ENCODE measurements at places on chromosomes 7 and 10.
A peak's percentile ranks its signal among the peaks of the same experiment; 100 is the strongest.

DNA sequence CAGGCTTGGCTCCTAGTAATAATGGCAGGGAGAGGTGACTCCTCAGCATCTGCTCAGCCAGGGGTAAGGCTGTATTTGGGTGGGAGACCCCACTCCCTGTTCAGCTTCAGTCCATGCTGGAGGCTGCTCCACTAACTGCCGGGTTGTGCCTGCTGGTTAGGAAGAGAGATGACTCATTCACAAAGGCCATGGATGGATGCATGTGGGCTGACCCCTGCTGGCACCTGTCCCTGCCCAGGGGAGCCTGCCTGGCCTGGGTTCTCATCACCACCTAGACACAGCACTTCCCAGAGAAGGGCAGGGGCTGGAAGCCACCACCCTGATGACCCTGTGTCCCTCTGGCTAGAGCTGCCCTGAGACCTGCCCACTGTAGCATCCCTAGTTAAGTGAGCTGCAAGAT, 59.0 kb downstream of the VSTM4 start:
- DNase-seq = no peak

- DNase-seq = peak; percentile 59
These were observed 4.7 kb upstream of the IGF2BP3 start for GRCh38 chr7:23474829-23475575.

DNA sequence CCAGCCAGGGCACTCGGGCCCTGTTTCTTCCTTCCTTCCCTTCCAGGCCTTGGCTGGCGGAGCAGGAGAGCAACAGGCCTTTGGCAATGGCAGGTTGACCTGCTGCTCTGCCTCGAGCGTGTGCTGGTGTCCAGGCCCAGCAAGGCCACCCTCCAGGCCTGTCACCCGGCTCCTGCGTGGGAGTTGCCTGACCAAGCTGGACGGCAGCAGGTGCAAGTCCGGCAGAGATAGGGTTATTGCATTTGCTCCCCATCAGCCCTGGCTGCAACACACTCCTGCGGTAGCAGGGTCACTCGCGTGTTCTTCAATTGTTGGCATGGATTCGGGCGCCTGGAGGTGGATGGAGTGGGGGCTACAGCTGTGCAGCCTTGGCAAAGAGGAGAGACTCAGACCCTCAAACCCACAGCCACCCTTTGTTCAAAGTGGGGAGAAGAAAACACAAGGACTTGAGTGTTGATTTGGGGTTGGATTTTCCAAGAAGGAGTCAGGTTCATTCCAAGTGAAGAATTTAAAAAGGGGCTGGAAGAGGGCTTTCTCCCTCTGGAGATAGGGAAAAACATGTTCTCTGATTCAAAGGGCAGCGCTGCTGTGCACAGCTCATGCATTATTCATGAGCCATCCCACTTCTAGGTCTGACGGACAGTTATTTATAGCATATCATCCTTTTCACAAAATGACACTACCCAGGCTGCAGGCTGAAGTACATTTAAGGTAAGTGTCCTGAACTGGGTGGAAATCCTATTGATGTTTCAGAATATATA, 64.2 kb upstream of the PITRM1 start:
- no peak for DNase-seq

- DNase-seq = no peak
These were observed 809.5 kb upstream of the CELF2 start for GRCh38 chr10:10208196-10208595.

GRCh38 chr7:39587393-39587792, 21.2 kb downstream of the YAE1 start:
- DNase-seq = no peak

DNA sequence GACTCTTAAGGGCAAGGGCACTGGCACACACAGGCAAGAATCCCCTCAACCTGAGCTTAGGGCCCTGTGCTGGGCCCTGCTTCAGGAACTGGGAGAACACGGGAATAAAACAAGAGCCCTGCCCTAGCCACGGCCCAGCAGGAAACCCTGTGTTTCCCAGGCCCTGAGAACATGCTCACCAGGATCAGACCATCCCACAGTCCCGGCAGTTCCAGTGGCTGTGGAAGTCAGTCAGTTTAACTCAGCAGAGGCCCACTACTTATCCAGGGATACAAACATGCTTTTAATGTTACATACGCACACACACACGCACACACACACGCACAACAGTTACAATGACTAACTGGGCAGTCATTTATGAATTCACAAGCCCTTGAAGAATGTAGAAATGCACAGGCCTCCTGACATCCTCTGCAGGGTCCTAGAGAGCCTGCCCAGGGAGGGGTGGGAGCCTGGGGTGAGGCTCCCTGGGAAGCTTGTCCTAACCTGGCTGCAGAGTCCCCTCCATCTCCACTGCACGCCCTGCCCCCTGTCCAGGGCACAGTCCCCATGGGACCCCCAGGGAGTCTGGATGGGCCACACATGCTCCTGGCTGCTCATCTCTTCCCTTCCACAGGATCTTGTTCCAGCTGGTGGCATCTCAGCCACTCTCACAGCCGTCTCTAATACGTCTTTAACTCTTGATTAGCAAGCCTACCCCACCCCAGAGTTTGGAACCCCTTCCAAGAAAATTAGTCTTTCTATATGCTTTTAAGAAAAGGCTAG, 97.6 kb downstream of the TCERG1L start:
- no peak for DNase-seq

- no peak for DNase-seq
These were observed 32.5 kb upstream of the SEPTIN7 start for GRCh38 chr7:35768346-35768745.

DNA sequence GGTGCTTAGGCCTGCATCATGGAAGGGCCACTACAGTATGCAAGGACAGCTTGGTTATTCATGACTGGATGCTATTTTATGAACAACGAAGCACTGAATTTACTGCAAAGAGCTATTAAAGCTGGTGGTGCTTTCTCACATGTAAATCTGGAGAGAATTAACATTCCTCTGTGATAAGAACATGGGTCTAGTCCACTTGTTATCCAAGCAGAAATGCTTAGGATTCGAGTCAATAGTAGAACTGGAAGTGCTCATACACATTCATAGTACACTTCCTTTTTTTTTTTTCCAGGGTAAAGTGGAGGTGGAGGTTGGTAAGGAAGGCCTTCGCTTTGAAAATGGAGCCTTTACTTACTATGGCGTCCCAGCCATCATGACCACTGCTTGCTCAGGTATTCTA, 35.0 kb downstream of the CNNM1 start:
- peak; percentile 13 for DNase-seq

DNA sequence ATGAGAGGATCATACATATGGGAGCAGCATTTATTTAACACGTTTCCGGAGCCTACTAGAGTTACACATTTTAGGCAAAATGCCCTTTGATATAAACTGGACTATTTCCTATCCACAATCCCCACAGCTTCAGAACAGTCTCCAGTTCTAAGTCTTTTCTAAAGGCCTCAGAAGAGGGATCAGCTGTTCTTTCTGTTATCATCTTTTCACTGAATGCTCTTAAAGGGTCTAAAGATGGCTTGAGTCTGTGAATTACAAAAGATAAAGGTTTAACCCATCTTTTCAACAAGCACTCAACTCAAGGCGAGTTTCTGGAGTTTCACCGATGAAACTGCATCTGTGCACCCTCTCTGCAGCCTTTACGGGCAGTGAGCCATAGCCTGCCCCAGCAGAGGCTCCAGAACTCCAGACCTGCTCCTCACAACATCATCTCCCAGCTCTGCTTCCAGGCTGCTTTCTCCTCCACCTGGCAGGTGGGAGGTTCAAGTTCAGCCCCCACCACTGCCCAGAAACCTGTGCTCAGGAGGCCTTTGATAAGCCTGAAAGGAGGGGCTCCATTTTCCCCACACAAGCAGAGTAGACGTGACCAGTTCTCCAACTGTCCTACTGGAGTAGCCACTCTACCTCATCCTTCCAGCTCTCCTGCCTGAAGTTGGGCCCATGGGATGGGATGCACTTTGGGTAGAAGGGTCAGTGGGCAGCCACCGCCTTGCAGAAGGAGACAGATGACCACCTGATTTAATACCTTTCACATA, 53.4 kb downstream of the HSPA12A start:
- no peak for DNase-seq

All from astrocyte of the spinal cord (primary cell).